ENCODE measurements at places on chromosomes 1 and 21. TPM values are rescaled to one million over a fixed set of nuclear protein-coding genes. Genes with fewer than 3 reads are reported as not detected.
A peak's percentile ranks its signal among the peaks of the same experiment; 100 is the strongest.

DNA sequence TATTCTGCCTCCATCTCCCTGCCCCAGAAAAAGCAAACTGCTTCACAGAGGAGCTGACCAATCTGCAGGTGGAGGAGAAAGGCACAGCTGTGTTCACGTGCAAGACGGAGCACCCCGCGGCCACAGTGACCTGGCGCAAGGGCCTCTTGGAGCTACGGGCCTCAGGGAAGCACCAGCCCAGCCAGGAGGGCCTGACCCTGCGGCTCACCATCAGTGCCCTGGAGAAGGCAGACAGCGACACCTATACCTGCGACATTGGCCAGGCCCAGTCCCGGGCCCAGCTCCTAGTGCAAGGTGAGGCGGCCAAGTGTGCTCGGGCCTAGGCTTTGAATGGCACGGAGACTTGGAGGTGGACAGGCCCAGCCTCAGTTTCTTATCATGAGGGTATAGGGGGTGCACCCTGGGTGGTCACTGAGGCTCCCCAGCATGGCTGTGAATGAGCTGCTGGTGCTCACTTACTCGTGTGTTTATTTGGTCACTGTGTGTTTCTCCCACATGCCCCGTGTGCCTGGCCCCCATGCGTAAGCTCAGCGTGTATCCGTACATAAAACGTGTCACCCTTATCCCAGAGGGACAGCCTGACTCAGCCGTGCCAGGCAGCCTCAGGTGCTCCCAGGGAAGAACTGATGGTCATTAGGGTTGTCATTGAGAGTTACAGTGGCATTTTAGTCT, 75.8 kb downstream of the OBSCN start:
- no peak overlapping the region for H3K27ac ChIP-seq
- H3K4me3 ChIP-seq: no peak overlapping the region
- peaks cover 12% of the 10 kb centered on the region for H3K36me3 ChIP-seq

DNA sequence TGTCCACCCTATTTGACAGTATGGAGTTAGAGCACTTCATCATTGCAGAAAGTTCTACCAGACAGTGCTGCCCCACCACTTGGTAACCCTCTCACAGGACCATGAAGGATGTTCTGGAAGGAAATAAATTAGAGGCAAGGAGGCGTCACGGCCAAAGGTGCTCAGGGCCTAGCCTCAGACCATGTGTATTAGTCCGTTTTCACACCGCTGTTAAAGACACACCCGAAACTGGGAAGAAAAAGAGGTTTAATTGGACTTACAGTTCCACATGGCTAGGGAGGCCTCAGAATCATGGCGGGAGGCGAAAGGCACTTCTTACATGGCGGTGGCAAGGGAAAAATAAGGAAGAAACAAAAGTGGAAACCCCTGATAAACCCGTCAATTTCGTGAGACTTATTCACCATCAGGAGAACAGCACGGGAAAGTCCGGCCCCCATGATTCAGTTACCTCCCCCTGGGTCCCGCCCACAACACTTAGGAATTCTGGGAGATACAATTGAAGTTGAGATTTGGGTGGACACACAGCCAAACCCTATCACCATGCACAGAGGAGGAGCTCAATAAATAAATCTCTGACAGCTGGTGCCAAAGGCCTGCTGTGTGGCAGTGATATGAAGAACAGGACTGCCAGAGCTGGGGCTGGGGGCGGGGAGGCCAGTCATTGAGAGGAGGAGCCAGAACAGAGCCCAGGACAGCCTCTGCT, 75.8 kb downstream of the FHAD1 start:
- no peaks in the 10 kb centered on the region for H3K36me3 ChIP-seq
- no peaks in the 10 kb centered on the region for H3K4me1 ChIP-seq
- peaks cover 5% of the 10 kb centered on the region for H3K27me3 ChIP-seq
- no peak overlapping the region for H3K4me3 ChIP-seq

RIPPLY3 gene
- not detected for total RNA-seq

GRCh38 chr1:36609241-36610027, 126.7 kb upstream of the CSF3R start:
- no peaks in the 10 kb centered on the region for H3K36me3 ChIP-seq
- H3K4me1 ChIP-seq: no peaks in the 10 kb centered on the region

DNA sequence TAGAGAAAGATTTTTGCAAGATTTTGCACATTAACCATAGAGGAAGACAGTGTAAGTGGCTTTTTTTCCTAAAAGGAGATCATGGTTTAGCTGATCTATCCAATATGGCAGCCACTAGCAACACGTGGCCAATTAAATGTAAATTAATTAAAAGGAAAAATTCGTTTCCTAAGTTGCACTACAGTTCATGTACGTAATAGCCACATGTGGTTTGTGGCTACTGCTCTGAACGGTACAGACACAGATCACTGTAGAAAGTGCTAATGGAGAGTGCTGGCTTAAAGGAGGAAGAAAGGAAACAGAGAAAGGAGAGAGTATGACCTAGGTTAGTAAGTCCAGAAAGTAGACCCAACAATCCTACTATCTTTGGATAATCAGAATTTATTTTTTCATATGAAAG, 170.8 kb downstream of the SIPA1L2 start:
- H3K27ac ChIP-seq: no peak overlapping the region
- no peak for DNase-seq
- H3K36me3 ChIP-seq: no peaks in the 10 kb centered on the region
- no peaks in the 10 kb centered on the region for H3K4me1 ChIP-seq
- no peak overlapping the region for H3K4me3 ChIP-seq

DNA sequence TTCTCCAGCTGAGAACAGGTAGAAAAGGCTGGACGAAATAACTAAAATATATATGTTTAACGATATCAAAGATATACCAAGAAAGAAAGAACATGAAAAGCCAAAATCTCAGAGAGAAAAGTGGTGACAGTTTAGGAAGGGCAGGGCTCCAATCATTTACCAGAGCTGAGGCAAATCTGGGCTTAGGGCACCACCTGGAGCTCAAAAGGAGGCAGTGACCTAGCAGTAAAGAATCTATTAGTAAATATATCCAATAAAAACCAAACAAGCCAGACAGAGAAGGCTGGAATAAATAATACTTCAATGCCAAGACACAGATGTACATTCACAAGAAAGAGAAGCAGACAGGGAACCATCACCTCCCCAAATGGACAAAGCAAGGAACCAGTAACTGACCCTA, 43.5 kb downstream of the CHIA start:
- no peak overlapping the region for H3K27ac ChIP-seq
- H3K27me3 ChIP-seq: no peaks in the 10 kb centered on the region
- peaks cover 8% of the 10 kb centered on the region for H3K36me3 ChIP-seq
- DNase-seq: no peak
- peaks cover 2% of the 10 kb centered on the region for H3K4me1 ChIP-seq

MYBPH gene
- total RNA-seq: not detected

DNA sequence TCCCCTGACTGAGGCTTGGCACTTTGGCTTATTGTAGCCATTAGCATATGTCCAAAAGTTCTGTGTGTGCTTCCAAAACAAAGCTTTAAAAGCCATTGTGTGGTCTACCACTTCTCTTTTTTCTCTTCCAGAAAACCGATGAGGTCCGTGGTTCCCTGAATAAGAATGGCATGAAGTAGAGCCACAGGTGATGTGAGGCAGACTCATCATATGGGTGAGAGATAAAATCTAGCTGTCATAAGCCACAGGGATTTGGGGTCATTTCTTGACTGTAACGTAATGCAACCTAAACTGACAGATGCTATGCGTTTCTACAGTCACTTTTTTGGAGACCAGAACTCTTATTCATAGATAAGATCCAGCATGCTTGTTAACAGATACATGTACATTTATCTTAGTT, 7.0 kb upstream of the GREM2 start:
- no peaks in the 10 kb centered on the region for H3K36me3 ChIP-seq
- H3K4me3 ChIP-seq: no peak overlapping the region
- H3K27ac ChIP-seq: no peak overlapping the region
- DNase-seq: no peak
- H3K4me1 ChIP-seq: no peaks in the 10 kb centered on the region

GRCh38 chr1:84504580-84505492, 1.4 kb upstream of the SPATA1 start:
- peak overlapping the region; percentile 96 for H3K4me3 ChIP-seq
- peaks cover 36% of the 10 kb centered on the region for H3K36me3 ChIP-seq
- H3K4me1 ChIP-seq: peaks cover 45% of the 10 kb centered on the region
- no peaks in the 10 kb centered on the region for H3K27me3 ChIP-seq
- H3K27ac ChIP-seq: peak overlapping the region; percentile 88

GRCh38 chr21:24224422-24224821, 1382.9 kb downstream of the MRPL39 start:
- no peaks in the 10 kb centered on the region for H3K27me3 ChIP-seq
- H3K27ac ChIP-seq: no peak overlapping the region
- DNase-seq: no peak
- H3K36me3 ChIP-seq: no peaks in the 10 kb centered on the region
- no peak overlapping the region for H3K4me3 ChIP-seq
- no peaks in the 10 kb centered on the region for H3K4me1 ChIP-seq

MED8 gene
- total RNA-seq: 33.8 TPM

LENEP gene
- 1.8 TPM for total RNA-seq

DNA sequence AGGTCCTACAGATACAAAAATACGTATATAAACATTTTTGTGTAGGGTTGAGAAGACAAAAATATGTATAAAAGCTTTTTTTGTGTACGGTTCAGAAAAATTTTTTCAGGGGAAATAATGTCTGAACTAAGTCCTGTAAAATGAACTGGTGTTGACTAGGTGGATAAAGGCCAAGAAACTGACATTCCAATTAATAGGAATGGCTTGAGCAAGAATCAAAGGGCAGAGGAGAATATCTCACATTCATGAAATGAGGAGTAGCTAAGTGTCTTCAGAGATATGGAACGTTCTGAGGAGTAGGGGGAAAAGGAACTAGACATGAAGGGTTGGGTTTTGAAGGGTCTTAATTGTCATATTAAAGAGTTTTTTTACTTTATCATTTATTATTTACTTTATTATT, 231.2 kb downstream of the DENND1B start:
- H3K27ac ChIP-seq: no peak overlapping the region
- H3K27me3 ChIP-seq: no peaks in the 10 kb centered on the region
- H3K36me3 ChIP-seq: peaks cover 23% of the 10 kb centered on the region
- H3K4me1 ChIP-seq: no peaks in the 10 kb centered on the region
- no peak for DNase-seq

DNA sequence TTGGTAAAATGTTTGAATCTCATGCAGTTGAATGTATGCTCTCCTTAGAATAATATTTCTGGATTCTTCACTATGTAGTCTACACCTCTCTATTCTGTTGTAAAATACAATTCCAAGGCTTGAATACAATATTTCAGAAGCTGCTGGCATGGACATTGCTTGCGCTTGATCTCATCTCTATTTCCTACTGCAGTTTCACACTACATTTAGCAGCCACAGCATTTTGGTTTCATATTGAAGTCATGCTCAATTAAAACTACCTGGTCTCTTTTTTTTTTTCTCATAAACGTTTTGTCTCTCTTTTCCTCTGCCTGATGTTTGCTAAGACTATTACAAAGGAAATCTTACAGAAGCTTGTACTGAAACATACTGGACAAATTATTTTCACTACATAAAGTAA, 631.0 kb upstream of the TMPRSS15 start:
- no peaks in the 10 kb centered on the region for H3K36me3 ChIP-seq
- DNase-seq: no peak
- no peaks in the 10 kb centered on the region for H3K27me3 ChIP-seq

DNA sequence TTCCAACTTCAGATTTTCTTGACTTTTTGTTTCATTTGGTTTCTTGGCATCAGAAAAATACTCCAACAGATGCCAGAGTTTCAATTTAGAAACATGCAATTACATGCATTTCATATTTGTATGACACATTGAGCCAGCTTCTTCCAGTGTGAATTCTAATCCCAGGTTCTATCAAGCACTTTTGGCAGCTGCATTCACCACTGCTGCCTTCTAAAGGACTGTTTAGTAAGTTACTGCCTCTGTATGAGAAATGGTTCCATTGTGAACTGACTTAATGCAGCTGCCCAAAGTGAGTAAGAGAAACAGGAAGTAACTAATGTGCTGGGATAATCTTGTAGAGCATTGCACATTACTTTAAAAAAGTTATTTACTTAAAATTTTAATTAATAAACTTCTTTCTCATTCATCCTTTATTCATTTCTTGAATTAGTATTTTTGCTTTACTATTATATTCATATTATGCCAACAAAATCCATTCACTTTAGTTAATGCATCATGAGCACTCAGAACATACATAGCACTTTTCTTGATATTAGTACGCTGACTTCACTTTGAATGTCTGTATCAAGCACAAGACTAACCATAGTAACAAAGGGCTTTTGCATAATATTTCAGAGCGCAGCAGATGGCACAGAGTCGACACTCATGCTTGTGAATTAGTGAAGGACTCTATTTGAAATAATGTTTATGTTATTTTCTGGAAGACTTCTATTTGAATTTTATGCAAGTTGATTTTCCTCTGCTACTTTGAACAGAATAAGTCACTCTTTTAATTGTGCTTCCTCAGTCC, 9.8 kb downstream of the RGS18 start:
- H3K4me3 ChIP-seq: no peak overlapping the region
- H3K27me3 ChIP-seq: no peaks in the 10 kb centered on the region
- no peaks in the 10 kb centered on the region for H3K36me3 ChIP-seq
- no peak for DNase-seq

- peaks cover 23% of the 10 kb centered on the region for H3K4me1 ChIP-seq
- no peak overlapping the region for H3K4me3 ChIP-seq
- H3K36me3 ChIP-seq: peaks cover 15% of the 10 kb centered on the region
- no peaks in the 10 kb centered on the region for H3K27me3 ChIP-seq
These were observed 865 bp downstream of the ATP5IF1 start for GRCh38 chr1:28236656-28237322.

PTGFR gene
- not detected for total RNA-seq

GRCh38 chr1:184408580-184408979, 21.8 kb downstream of the C1orf21 start:
- H3K36me3 ChIP-seq: no peaks in the 10 kb centered on the region
- no peak overlapping the region for H3K27ac ChIP-seq
- peaks cover 2% of the 10 kb centered on the region for H3K27me3 ChIP-seq
- no peak overlapping the region for H3K4me3 ChIP-seq
